NCI-H1105 treated with DMSO at 0.1 percent for 48 hours (cell line): ENCODE measurements at places on chromosomes 11 and 22.

- no peak for DNase-seq
Measured at GRCh38 chr11:102560555-102561011, 30.0 kb upstream of the MMP7 start.

- DNase-seq, result no peak
Measured at GRCh38 chr11:75731095-75731494, 13.5 kb downstream of the MOGAT2 start.

GRCh38 chr11:90774727-90775566, 552.1 kb upstream of the CHORDC1 start:
- DNase-seq, result no peak

DNA sequence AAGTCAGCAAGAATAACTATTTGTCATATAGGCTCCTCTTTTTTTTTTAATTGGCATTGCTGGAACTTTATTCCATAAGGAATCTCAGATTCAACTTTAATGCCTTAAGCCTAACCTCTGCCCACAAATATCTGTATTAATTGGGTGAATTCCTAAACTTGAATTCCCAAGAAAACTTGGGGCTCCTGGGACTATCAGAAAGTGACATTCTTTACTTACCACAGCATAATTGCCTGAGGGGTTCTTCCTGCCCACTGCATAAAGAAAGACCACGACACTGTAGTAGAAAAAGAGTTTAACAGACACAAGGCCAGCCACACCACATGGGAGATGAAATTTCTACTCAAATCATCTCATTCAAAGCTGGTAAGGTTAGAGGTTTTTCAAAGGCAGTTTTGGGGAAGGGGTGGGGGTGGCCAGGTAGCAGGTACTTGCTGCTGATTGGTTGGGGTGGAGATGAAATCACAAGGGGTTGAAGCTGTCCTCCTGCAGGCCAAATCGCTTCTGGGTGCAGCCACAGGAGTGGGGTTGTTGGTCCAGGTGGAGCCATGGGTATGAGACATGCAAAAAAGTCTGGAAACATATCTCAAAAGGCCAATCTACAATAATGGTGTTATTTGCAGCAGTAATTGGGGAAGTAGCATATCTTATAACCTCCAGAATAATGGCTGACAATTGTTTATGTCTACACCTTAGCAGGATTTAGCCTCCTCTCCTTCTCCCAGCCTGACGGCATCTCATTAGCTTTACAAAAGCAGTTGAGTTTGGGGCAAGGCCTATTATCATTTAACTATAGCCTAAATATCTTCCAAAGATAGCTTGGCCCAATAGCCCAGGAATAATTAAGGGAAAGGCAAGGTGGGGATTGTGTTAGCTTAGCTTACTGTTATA, 4.8 kb upstream of the NLRP10 start:
- DNase-seq, result no peak

DNA sequence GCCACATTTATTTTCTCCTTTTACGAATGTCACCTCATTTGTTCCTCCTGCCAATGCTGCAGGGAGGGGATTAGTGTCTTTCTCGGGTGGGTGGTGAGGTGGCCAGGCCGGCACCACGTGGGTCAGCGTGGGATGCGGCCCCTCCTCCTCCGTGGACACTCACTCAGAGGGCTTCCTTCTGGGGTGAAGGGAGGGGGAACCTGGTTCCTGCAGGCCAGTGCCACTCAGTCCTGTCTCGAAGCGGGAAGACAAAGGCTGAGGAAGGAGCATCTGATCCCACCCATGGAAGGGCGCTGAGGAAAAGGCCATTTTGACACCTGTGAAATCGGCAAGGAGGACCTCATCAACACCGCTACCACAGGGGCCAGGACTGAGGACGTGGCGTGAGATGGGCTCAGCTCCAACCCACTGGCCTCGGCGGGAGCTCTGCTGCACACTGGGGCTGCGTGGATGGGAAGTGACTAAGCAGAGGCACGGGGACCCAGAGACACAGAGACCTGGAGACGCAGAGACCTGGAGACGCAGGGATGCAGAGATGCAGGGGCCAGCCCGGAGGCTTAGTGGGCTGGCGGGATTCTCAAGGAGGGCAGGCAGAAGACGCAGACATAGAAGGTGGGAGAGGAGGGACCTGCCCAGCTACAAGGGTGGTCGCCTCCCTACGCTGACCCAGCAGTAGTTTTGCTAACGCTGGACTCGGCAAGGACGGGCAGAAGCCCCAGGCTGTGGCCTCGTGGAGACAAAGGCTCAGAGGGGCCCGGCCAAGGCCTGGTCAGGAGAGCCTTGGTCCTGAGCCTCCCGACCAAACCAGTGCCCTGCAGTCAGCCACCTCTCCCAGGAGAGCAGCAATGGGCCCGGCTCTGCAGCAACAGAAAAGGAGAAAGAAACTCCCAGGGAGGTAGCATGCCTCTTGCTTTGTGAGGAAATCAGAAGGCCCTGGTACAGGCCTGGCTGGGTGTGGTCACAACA, 1071.2 kb downstream of the BRD1 start:
- no peak for DNase-seq

DNA sequence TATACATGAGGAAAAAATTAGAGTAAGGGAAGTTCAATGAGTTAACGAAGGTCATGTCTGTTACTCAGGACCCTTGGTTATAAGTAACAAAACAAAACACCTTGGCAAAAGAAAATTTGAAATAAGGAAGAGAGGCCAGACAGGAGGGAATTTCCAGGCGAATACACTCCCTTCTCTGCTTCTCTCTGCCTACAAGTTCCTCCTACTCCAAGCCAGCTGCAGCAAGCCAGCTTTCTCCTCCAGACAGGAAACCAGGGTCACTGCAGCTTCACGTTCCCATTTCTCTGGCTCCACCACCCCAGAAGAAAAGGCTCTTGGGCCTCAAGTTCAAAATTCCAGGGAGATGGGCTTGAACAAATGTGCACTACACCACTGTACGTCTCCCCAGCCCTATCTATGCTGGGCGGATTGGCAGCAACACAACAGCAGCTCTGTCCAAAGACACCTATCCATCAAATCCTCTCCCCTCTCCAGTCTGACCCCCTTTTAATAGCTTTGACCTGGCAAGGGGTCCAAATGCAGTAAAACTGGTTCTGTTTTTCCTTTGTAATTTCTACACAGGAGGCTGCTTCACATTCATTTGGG, 27.7 kb downstream of the SMCO4 start:
- DNase-seq, result no peak

DNA sequence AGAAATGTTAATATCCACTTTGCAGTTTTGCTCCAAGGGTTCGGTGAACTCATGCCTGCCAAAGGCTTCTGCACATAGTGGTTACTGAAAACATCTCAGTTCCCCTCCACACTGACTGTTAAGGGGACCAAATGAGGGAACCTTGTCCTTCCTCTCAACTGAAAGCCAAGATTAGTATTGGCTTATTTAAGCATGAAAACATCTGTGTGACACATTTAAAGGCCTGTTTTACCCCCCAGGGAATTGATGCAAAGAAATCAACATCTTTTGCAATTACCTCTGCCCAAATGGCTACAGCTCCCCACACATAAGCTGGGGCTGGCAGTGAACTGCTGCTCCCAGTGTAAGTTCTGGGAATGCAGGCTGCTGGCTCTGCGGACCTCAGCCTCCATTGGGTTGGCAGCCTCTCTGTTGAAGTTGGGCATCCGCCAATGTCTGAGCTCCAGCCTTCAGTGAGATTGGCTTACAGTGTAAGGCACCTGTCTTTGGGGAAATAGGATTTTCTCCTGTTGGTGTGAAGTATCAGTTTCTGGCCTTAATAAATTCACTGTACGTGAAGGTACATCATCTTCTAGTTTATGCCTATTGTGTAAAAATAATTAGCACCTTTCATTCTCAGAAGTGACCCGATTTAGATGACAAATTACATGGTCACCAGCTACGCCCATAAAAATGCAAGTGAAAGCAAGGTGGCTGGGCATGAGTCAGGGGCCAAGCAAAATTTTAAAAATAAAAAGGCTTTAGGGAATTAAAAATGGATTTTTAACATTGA, 213.4 kb upstream of the SYN3 start:
- peak; percentile 55 for DNase-seq

DNA sequence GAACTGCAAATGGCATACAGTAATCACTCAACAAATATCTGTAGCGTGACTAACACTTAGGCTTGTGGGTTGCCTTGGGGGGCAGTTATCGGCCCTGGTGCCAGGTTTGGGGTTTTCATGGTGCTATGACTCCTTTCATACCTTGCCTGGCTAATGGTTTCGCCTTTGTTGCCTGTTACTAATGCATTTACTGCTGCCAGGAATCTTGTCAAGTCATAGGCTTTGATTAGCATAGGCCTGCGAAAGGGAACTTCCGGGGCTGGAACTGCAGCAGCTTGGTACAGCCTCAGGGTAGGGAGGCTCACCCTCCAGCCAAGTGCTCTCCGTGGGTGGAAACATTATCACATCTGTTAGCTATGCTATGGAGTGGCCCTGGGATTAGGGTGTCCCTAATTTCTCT, 13.2 kb downstream of the SLC25A18 start:
- no peak for DNase-seq

GRCh38 chr11:112270551-112271180, 10.0 kb upstream of the PLET1 start:
- no peak for DNase-seq

GRCh38 chr11:91776655-91777054, 448.0 kb upstream of the FAT3 start:
- DNase-seq, result peak; percentile 7
